Activated naive CD4-positive, alpha-beta T cell (primary cell): ENCODE measurements at places on chromosomes 3 and 15.

GRCh38 chr3:42662037-42662812 lies 8.7 kb downstream of the ZBTB47 start:
- no peak for DNase-seq

DNA sequence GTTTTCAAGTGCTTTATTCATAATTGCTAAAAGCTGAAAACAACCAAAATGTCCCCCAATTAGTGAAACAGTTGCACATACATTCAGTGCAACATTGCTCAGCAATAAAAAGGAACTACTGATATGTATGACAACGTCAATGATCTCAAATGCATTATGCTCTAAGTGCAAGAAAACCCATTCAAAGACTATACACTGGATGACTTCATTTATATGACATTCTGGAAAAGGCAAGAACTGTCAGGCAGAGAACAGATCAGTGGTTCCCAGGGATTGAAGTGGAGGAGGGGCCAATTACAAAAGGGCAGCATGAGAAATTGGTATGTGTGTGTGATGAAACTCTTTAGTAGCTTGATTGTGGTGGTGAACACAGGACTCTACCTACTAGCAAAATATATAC lies 585.6 kb downstream of the TBL1XR1 start:
- DNase-seq: no peak

DNA sequence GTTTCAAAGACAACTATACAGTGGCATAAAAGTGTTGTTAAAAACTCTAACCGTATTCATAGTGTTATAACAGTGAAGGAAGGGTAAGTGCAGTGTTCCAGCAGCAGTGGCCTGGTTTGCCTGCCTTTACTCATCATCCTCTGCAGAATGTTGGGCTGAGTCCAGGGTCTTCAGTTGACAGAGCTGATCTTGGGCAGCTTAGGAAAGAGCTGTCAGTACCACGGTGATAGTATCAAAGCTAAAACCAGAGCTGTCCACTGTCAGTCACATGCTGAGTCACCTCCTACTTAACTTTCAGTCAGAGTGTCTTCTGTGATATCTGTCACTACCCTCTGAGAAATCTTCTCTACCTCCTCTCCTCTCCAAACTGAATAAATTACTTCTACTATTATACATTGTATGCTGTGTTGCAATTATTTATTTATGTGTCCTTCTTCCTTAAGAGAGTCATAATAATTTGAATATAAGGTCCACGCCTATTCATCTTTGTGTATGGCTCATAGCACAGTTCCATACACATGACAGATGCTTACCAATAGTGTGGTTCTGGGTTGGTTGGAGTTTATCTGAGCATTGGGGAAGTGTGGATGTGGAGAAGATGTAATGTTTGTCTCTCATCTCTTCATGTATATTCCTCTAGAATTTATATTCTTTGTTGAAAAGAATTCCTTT lies 242.1 kb downstream of the ZIC1 start:
- no peak for DNase-seq

DNA sequence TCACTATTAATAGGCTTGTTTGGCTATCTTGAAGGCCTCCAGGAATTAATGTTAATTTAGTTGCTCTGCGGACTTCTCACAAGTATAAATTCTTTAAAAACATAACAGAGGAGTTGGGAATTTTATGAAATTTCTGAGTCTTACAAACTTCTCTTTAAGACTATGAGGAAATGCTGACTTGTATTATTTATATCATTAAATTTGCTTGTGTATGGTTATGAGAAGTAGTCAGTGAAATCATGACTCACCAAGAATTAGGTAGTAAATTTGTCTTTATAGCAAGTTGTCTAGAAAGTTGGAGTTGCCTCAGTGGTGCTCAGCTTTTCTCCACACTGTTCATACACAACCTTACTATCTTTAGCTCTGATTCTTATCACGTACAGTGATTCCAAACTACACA lies 26.5 kb downstream of the PHLDB2 start:
- DNase-seq: no peak

GRCh38 chr3:120450600-120451271 lies at the start of gene FSTL1:
FSTL1 (minus strand) TSS chr3:120450992; CDS start chr3:120450746, 246 bp downstream.
- DNase-seq: no peak

GRCh38 chr3:131658771-131659170 lies 156.0 kb upstream of the MRPL3 start:
- DNase-seq: no peak

GRCh38 chr3:169940470-169941181 lies 26.0 kb upstream of the SEC62 start:
- no peak for DNase-seq
